ENCODE measurements at places on chromosomes 16 and 17. TPM values are rescaled to one million over a fixed set of nuclear protein-coding genes. Genes with fewer than 3 reads are reported as not detected.

- peaks cover 100% of the 10 kb centered on the region for H3K27me3 ChIP-seq
- no peak for DNase-seq
- peak overlapping the region; percentile 75 for H3K4me3 ChIP-seq
- no peak overlapping the region for H3K27ac ChIP-seq
- peaks cover 4% of the 10 kb centered on the region for H3K36me3 ChIP-seq
- H3K4me1 ChIP-seq, result peaks cover 23% of the 10 kb centered on the region
Measured at GRCh38 chr17:77888242-77889134, 70.0 kb upstream of the TNRC6C start.

DNA sequence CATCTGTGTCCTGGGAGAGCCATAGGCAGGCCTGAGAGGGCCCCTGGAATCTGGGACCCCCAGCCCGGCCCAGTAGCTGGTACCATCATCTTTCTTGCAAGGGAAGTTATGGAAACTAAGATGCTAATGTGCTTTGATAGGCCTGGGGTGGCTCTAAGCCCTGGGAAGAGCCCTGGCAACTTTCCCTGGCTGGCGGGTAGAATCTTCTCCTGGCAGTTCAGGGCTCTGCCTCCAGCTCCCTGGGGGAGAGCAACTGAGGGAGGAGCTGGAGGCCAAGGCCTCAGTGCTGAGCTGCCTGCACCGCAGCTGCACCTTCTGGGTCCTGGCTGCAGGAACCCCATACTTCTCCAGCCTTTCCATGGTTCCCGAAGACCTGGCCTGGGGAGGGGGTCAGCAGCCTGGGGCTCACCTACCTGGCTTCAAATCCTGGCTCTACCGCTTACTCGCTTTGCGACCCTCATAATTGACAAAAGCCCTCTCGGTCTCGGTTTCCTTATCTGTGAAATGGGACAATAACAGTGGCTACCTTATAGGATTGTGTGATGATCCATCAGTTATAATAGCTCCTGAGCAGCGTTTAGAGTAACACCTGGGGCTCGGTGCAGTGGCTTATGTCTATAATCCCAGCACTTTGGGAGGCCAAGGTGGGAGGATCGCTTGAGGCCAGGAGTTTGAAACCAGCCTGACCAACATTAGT is 333.7 kb downstream of the SEC14L1 start:
- H3K27ac ChIP-seq, result peak overlapping the region; percentile 92
- H3K4me3 ChIP-seq, result peak overlapping the region; percentile 60
- DNase-seq, result no peak
- H3K27me3 ChIP-seq, result no peaks in the 10 kb centered on the region
- H3K36me3 ChIP-seq, result peaks cover 72% of the 10 kb centered on the region

DNA sequence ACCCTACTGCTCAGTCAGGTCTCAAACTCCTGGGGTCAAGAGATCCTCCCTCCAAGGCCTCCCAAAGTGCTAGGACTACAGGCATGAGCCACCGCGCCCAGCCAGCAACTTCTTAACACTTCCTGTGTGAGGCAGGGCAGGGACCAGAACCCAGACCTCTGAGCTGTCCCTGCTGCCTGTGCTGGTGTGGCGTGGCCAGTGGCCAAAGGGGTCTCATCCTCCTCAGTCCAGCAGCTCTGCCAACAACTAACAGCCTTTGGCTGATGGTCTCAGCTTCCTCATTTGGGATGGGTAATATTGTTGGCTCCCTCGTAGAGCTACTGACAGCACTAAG is 1.4 kb upstream of the LLGL1 start:
- DNase-seq, result no peak
- H3K4me1 ChIP-seq, result no peaks in the 10 kb centered on the region

KIF2B gene
- total RNA-seq, result not detected

- no peak for DNase-seq
- H3K27me3 ChIP-seq, result no peaks in the 10 kb centered on the region
- no peaks in the 10 kb centered on the region for H3K4me1 ChIP-seq
- no peak overlapping the region for H3K4me3 ChIP-seq
- peaks cover 3% of the 10 kb centered on the region for H3K36me3 ChIP-seq
- H3K27ac ChIP-seq, result no peak overlapping the region
Measured at GRCh38 chr16:57012353-57012752, 23.0 kb downstream of the NLRC5 start.

SPNS2 gene
- total RNA-seq, result 63.4 TPM

ACSM2A gene
- not detected for total RNA-seq

DNA sequence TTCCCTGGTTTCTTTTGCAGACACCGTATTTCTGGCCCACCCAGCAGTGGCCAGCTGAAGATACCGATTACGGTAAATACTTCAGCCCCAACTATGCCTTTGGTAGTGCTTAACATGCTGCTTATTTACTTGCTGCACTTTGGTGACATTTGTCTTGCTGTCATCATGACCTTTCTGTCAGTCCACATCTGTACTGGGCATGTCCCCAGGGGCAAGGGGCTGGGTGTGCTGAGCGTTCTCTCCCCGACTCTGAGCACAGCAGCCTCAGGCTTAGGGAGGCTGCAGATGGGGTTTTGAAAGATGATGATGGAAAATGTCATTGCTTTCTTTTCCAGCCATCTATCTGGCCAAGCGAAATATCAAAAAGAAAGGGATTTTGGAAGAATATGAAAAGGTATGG is 23.3 kb downstream of the RGS9 start:
- peaks cover 8% of the 10 kb centered on the region for H3K4me1 ChIP-seq
- no peak for DNase-seq
- no peaks in the 10 kb centered on the region for H3K36me3 ChIP-seq
- no peak overlapping the region for H3K27ac ChIP-seq

All from Calu3 (cell line).